ENCODE measurements at places on chromosomes 6 and 20. TPM values are rescaled to one million over a fixed set of nuclear protein-coding genes. Genes with fewer than 3 reads are reported as not detected.

The CYP24A1 gene
- total RNA-seq = 76.0 TPM

The AIF1 gene
- total RNA-seq = not detected

The ZNF217 gene
- total RNA-seq = 18.6 TPM

The CABLES2 gene
- 5.5 TPM for total RNA-seq

The ITCH gene
- total RNA-seq = 22.6 TPM

The E2F3 gene
- 10.4 TPM for total RNA-seq

The TNXB gene
- 0.56 TPM for total RNA-seq

The SLCO4A1 gene
- total RNA-seq = 13.6 TPM

The PRSS35 gene
- 0.14 TPM for total RNA-seq

The KHDRBS2 gene
- not detected for total RNA-seq

The ARMC2 gene
- 2.0 TPM for total RNA-seq

The RHAG gene
- not detected for total RNA-seq

The RXRB gene
- 18.9 TPM for total RNA-seq

The FERMT1 gene
- 16.5 TPM for total RNA-seq

The ERMARD gene
- total RNA-seq = 6.5 TPM

The TNFRSF6B gene
- 0.37 TPM for total RNA-seq

The DPPA5 gene
- total RNA-seq = not detected

The GINS1 gene
- 33.5 TPM for total RNA-seq

The TGM3 gene
- 0.05 TPM for total RNA-seq

The CTCFL gene
- total RNA-seq = 0.02 TPM

The KDM1B gene
- total RNA-seq = 6.7 TPM

The GPLD1 gene
- total RNA-seq = 0.81 TPM

The ABHD16B gene
- total RNA-seq = not detected

The AURKA gene
- total RNA-seq = 91.9 TPM

The DOP1A gene
- total RNA-seq = 2.8 TPM

The TREML2 gene
- total RNA-seq = not detected

The ACAT2 gene
- 29.3 TPM for total RNA-seq

The PTCHD4 gene
- 0.05 TPM for total RNA-seq

The SLC17A9 gene
- total RNA-seq = 0.03 TPM

The DZANK1 gene
- total RNA-seq = 2.1 TPM

The HLA-DRA gene
- not detected for total RNA-seq

The AMD1 gene
- total RNA-seq = 164 TPM

The STMND1 gene
- not detected for total RNA-seq

The ZDHHC14 gene
- total RNA-seq = 3.2 TPM

The CCN5 gene
- 31.4 TPM for total RNA-seq

The ADGB gene
- total RNA-seq = not detected

The RFX6 gene
- not detected for total RNA-seq

The MAN1A1 gene
- total RNA-seq = 0.05 TPM

Measured in A549 treated with AZD2906 at 1 μM for 4 hours (cell line).